ENCODE measurements at places on chromosomes 6 and 20.
A peak's percentile ranks its signal among the peaks of the same experiment; 100 is the strongest.

DNA sequence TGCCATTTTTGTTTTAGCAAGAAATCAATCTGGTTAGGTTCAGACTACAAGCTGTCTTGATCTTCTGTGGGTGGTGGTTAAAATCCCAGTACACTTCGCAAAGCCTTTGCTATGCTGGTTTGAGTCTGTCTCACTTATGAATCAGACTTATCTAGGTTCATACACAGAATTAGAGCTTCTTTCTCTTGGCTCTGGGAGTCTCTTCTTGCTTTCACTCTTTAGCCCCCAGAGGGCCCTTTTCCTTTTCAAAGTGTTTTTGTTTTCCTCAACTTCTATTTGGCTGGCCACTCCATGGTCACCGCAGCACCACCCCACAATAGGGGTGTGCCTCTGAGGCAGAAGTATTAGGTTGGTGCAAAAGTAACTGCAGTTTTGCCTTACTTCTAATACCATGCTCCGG is 21.3 kb downstream of the ECI2 start:
- no peak for ATAC-seq

GRCh38 chr6:34343806-34344205 is 48.7 kb downstream of the NUDT3 start:
- no peak for ATAC-seq

GRCh38 chr6:98485593-98485992 is 348.8 kb upstream of the POU3F2 start:
- ATAC-seq: no peak

DNA sequence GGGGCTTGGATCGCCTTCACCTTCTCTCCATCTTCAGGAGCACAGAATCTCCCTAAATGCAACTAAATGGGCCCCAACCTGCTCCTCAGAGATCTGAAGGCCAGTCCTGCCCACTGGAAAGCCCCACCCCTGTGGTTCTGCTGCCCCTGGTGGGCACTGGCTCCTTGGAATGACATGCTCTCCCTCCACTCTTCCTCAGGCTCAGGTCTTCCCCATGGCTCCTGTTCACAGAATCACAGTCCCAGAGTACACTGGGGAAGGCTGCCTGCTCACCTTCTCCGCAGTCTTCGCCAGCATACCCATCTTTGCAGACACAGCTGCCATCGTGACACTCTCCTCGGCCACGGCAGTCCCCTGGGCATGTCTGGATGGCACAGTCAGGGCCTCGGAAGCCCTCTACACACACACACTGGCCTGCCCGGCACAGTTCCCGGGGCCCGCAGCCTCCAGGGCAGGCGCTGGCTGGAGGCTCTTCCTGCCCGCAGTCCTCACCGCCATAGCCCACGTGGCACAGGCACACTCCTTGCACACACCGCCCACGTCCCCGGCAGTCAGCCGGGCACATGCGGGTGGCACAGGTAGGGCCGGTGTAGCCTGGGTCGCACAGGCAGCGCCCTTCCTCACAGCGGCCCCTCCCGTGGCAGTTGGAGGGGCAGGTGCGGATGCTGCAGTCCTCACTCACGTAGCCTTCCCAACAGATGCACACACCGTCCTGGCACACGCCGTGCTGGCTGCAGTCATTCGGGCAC is 13.6 kb downstream of the TNXB start:
- ATAC-seq: peak; percentile 42
